Spinal cord (tissue), 10 donors: ENCODE measurements at places on chromosomes 11 and 22. TPM values are rescaled to one million over a fixed set of nuclear protein-coding genes. Genes with fewer than 3 reads are reported as not detected.

DNA sequence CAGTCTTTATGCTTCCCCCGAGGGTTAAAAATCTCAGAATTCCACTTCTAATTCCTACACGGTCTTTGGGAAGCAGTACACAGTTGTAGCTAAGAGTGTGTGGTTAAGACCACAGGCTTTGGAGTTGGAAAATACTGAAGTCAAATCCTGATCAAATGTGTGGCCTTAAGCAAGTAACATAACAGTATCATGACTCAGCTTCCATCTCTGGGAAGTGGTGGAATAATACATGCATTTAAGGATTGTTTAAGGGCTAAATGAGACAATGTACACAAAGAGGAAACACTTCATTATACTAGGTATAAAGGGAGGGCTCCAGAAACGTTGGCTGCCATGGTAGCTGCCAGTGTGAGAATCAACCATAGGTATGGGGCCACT lies 71.5 kb downstream of the FAT3 start:
- H3K27me3 ChIP-seq: no peaks in the 10 kb centered on the region
- peaks cover 4% of the 10 kb centered on the region for H3K4me1 ChIP-seq
- H3K27ac ChIP-seq: no peak overlapping the region
- H3K4me3 ChIP-seq: no peak overlapping the region
- no peak for DNase-seq

DNA sequence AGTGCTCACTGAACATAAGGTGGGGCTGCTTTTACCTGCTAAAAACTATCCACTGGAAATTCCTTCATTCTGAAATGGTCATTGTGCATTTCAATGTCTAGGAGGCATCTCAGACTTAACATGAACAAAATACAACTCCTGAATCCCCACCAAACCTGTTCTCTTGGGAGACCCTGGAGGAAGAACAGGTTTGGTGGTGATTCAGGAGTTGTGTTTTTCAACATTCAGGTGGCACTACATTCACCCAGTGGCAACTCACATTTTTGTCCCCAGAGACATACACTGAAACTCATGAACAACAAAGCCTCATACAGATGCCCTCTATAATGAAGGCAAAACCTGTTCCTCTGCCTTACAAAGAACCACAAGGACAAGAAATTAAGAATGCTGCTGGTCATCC lies 64.3 kb upstream of the CYP2D6 start:
- H3K4me1 ChIP-seq: no peaks in the 10 kb centered on the region
- H3K27me3 ChIP-seq: no peaks in the 10 kb centered on the region
- H3K36me3 ChIP-seq: no peaks in the 10 kb centered on the region
- no peak overlapping the region for H3K27ac ChIP-seq

DNA sequence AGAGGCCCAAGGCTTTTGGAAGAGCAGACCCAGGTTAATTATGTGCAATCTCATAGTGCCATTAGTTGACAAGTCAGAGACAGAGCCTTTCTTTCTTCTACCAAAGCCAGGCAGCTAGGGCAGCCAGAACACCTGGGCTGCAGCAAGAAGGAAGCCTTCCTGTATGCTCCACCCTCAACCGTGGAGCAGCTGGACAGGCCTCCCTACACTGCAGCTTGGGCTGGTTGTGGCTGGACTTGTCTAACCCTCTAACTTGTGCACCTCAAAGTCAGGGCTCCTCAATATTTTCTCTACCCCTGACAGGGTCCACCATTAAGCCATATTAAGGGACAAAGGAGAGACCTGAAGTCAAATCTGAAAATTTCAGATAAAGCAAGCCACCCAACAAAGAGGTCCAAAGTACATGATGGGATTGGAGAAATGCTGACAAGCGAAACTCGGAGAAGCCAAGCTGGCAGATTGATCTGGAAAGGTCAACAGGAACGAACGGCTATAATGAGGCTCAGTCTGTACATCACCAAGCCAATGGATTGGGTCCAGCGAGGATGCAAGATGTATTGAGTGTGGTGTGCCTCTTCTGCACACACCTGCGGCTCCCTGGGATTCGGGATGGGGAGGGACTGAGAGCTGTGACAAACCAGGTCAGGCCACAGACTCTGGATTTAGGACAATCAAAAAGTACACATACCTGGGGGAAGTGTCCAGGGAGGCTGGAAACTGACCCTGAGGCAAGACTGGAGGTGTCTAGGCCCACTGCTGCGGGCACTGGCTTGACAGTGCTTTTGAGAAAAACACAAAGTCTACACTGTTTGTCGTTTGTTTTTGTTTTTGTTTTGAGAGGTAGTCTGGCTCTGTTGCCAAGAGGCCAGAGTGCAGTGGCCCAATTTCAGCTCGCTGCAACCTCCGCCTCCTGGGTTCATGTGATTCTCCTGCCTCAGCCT lies 11.7 kb upstream of the SLC43A3 start:
- no peak overlapping the region for H3K27ac ChIP-seq
- no peak for DNase-seq
- no peaks in the 10 kb centered on the region for H3K27me3 ChIP-seq
- no peak overlapping the region for H3K4me3 ChIP-seq
- no peaks in the 10 kb centered on the region for H3K4me1 ChIP-seq
- H3K36me3 ChIP-seq: no peaks in the 10 kb centered on the region

- H3K36me3 ChIP-seq: peaks cover under 1% of the 10 kb centered on the region
- H3K27me3 ChIP-seq: no peaks in the 10 kb centered on the region
- DNase-seq: no peak
- H3K27ac ChIP-seq: no peak overlapping the region
- peaks cover 10% of the 10 kb centered on the region for H3K4me1 ChIP-seq
- no peak overlapping the region for H3K4me3 ChIP-seq
These were observed 15.8 kb downstream of the TPST2 start for GRCh38 chr22:26574001-26574723.

The RGL4 gene
- total RNA-seq: 0.33 TPM

- H3K27me3 ChIP-seq: no peaks in the 10 kb centered on the region
- H3K4me3 ChIP-seq: no peak overlapping the region
- H3K36me3 ChIP-seq: no peaks in the 10 kb centered on the region
These were observed 295.1 kb upstream of the ANO5 start for GRCh38 chr11:21897752-21898151.

- peaks cover 63% of the 10 kb centered on the region for H3K4me1 ChIP-seq
- DNase-seq: no peak
- peak overlapping the region; percentile 94 for H3K27ac ChIP-seq
- peaks cover 21% of the 10 kb centered on the region for H3K27me3 ChIP-seq
- peaks cover 35% of the 10 kb centered on the region for H3K36me3 ChIP-seq
These were observed 1.6 kb downstream of the MCAM start for GRCh38 chr11:119315131-119316015.

- H3K4me1 ChIP-seq: peaks cover 25% of the 10 kb centered on the region
- no peak overlapping the region for H3K4me3 ChIP-seq
- H3K27me3 ChIP-seq: no peaks in the 10 kb centered on the region
- no peak for DNase-seq
These were observed 163.0 kb downstream of the MN1 start for GRCh38 chr22:27638329-27639233.

DNA sequence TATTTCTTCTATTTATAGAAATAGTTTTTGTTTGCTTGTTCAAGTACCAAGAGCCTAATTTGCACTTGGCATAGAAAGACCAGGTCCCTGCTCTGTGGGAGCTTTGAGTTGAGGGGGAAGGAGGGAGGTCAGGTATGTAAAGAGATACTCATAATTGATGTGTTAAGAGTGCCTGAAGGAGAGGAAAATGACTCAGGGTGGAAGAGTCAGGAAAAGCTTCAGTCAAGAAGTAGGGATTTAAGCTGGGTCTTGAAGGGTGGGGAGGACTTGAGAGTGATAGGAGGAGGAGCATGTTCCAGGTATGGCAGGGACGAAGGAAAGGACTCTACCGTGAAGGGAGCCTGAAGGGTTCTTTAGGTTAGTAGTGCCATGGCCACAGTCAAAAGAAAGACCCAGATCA lies 9.0 kb downstream of the RBX1 start:
- no peak overlapping the region for H3K4me3 ChIP-seq
- H3K27me3 ChIP-seq: no peaks in the 10 kb centered on the region
- no peaks in the 10 kb centered on the region for H3K4me1 ChIP-seq
- no peak overlapping the region for H3K27ac ChIP-seq
- H3K36me3 ChIP-seq: peaks cover 46% of the 10 kb centered on the region

The HEPACAM gene
- total RNA-seq: 62.8 TPM

DNA sequence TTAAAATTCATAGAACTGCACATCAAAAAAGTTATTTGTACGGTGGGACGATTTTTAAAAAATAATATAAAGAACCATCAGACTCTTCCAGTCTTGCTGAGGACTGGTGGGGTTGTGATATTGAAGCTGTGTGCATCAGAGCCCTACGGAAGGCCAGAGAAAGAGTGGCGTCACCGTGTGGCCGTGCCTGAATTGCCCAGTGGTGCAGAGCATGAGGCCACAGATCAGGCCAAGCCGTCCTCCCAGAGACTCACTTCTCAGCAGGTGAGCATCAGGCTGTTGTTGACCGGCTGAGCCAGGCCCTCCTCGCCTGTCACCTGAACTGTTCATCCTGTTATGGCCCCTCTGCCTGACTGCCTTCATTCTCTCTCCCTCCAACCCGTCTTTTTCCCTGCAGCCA lies 1013.9 kb downstream of the TBC1D22A start:
- no peak overlapping the region for H3K4me3 ChIP-seq
- H3K27ac ChIP-seq: no peak overlapping the region
- H3K36me3 ChIP-seq: no peaks in the 10 kb centered on the region
- DNase-seq: no peak

- no peak overlapping the region for H3K4me3 ChIP-seq
- no peak overlapping the region for H3K27ac ChIP-seq
- no peaks in the 10 kb centered on the region for H3K4me1 ChIP-seq
- H3K36me3 ChIP-seq: no peaks in the 10 kb centered on the region
These were observed 8.3 kb upstream of the MMP1 start for GRCh38 chr11:102806296-102806695.

The OR52D1 gene
- not detected for total RNA-seq

DNA sequence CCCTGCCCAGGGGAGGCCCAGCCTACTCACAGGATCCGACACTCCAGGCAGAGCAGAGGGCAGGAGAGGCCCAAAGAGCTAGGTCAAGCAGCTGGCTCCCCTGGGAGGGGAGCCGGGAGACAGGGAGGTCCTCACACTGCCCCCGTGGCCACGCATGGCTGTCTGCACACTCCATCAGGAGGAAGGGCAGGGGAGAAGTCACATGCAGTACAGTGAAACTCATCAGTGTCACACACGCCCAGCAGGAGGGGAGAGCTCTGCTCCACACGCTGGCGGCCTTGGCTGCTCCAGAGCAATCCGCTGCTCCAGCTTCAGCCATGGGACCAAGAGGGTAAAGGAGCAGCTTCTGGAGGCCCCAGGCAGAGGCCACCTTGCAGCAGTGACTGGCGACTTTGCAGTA lies 14.3 kb downstream of the TCIRG1 start:
- H3K27me3 ChIP-seq: no peaks in the 10 kb centered on the region
- H3K4me3 ChIP-seq: no peak overlapping the region
- no peak overlapping the region for H3K27ac ChIP-seq
- no peak for DNase-seq
- peaks cover 12% of the 10 kb centered on the region for H3K4me1 ChIP-seq
- peaks cover 62% of the 10 kb centered on the region for H3K36me3 ChIP-seq

The NNMT gene
- 2.5 TPM for total RNA-seq

- H3K27me3 ChIP-seq: no peaks in the 10 kb centered on the region
- H3K4me3 ChIP-seq: no peak overlapping the region
- peaks cover 44% of the 10 kb centered on the region for H3K4me1 ChIP-seq
- no peak overlapping the region for H3K27ac ChIP-seq
- DNase-seq: no peak
These were observed 34.6 kb downstream of the A4GALT start for GRCh38 chr22:42685941-42686653.

The SYT13 gene
- total RNA-seq: 21.5 TPM

- H3K36me3 ChIP-seq: peaks cover 2% of the 10 kb centered on the region
- peaks cover 14% of the 10 kb centered on the region for H3K27me3 ChIP-seq
- DNase-seq: no peak
- no peak overlapping the region for H3K27ac ChIP-seq
- no peak overlapping the region for H3K4me3 ChIP-seq
These were observed 92.8 kb upstream of the KCNQ1OT1 start for GRCh38 chr11:2792381-2793250.

GRCh38 chr11:6237761-6238302 lies 1.1 kb upstream of the CNGA4 start:
- no peak overlapping the region for H3K4me3 ChIP-seq
- H3K4me1 ChIP-seq: peaks cover 12% of the 10 kb centered on the region
- H3K27ac ChIP-seq: no peak overlapping the region

- H3K36me3 ChIP-seq: no peaks in the 10 kb centered on the region
- no peaks in the 10 kb centered on the region for H3K27me3 ChIP-seq
- no peaks in the 10 kb centered on the region for H3K4me1 ChIP-seq
- no peak for DNase-seq
- no peak overlapping the region for H3K4me3 ChIP-seq
These were observed 554.2 kb upstream of the CCDC90B start for GRCh38 chr11:83840326-83840725.

The ROM1 gene
- 11.9 TPM for total RNA-seq

- H3K4me3 ChIP-seq: no peak overlapping the region
- DNase-seq: no peak
- H3K27ac ChIP-seq: no peak overlapping the region
- H3K36me3 ChIP-seq: no peaks in the 10 kb centered on the region
- peaks cover 7% of the 10 kb centered on the region for H3K4me1 ChIP-seq
These were observed 20.8 kb downstream of the KRTAP5-6 start for GRCh38 chr11:1717745-1718144.

DNA sequence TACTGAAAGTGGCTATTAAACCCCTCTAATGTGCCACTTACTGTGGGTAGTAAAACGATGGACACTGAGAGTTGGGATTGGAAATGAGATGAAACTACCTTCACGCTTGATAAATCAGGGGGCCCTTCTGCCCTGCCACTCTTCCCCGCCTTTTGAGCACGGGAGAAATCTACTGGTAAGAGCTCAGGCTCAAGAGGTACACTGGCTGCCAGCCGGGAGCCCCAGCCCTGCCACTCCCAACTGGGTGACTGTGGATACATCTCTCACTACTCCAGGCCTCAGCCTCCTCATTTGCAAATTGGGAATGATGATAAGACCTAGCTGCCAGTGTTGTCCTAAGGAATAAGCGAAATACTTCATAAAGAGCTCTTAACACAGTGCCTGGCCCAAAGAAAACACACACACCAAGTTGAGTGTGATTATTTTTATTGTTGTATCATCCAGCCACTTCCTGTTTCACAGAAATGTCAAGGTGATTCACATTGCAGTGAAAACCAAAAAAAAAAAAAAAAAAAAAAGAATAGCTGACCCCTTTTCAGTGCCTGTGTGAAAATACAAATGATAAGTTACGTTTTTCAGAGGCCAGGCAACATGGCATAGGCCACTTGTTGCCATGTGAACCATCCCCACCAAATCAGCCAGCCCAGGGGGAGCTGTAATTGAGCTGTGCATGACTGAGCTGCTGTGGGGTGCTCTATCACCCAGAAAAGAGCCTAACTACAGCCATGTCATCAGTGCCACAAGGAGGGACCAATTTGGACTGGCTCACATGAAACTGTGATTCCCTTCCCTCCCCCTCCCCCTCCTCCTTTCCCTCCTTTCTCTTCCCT lies 4.4 kb upstream of the ZNRD2 start:
- H3K4me3 ChIP-seq: no peak overlapping the region
- peaks cover 28% of the 10 kb centered on the region for H3K4me1 ChIP-seq

The PDGFB gene
- total RNA-seq: 9.8 TPM

DNA sequence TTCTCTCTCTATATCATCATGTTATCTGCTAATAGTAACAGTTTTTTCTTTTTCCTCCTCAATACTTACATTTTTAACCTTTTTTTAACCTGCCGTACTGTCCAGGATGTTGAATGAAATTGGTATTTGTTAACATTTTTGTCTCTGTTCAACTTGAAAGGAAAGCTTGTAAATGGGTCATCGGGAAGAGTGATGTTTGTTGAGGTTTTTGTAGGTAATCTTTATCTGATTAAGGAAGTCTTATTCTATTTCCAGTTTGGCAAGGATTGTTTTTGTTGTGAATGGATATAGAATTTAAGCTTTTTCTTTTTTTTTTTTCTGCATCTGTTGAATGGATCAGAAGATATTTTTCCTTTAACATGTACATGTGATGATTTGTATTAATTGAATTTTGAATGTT lies 8.1 kb upstream of the NNMT start:
- DNase-seq: no peak
- H3K4me3 ChIP-seq: no peak overlapping the region
- no peaks in the 10 kb centered on the region for H3K27me3 ChIP-seq
- H3K27ac ChIP-seq: no peak overlapping the region

The FXYD6 gene
- total RNA-seq: 253 TPM
